Sigmoid colon (tissue), 7 donors: ENCODE measurements at places on chromosomes 5 and 9.
A peak's percentile ranks its signal among the peaks of the same experiment; 100 is the strongest.

- no peak for DNase-seq
Observed at GRCh38 chr9:86027767-86028166, 71.6 kb downstream of the GOLM1 start.

DNA sequence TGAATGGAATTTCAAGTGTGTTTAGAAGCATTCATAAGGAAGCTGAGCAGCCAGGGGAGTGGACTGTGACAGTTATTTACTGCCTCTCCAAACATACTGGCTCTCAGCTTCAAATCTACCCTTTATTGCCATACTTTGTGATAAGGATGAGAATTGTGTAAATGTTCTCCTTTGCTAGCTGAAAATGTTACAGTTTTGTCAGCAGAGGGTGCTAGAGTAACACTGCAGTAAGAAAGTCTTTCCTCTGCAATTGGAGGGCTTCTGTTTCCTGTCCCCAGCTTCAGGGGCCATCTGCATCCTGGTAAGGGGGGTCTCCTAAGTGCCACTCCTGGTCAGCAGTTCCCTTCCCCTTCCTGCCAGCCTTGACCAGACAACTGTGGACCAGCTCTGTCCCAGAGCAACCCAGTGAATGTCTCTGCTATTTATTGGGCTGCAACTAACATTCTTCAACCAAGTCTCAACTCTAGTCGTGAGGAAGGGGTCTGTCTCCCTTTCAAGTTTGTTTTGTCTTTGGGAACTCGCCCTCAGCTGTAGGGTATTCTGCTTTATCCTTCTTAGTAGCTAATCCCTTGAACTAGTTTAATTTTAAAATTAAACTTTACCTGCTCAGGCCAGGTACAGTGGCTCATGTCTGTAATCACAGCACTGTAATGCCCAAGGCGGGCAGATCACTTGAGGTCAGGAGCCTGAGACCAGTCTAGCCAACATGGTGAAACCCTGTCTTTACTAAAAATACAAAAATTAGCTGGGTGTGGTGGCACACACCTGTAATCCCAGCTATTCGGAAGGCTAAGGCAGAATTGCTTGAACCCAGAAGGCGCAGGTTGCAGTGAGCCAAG lies 45.3 kb downstream of the RAPGEF6 start:
- no peak for DNase-seq

- DNase-seq, result peak; percentile 67
Observed at GRCh38 chr9:109328978-109329637, 8.2 kb upstream of the EPB41L4B start.

GRCh38 chr5:37668524-37669047 lies 171.3 kb downstream of the GDNF start:
- DNase-seq, result peak; percentile 89
